M059J (cell line): ENCODE measurements at places on chromosomes 11 and 22.

DNA sequence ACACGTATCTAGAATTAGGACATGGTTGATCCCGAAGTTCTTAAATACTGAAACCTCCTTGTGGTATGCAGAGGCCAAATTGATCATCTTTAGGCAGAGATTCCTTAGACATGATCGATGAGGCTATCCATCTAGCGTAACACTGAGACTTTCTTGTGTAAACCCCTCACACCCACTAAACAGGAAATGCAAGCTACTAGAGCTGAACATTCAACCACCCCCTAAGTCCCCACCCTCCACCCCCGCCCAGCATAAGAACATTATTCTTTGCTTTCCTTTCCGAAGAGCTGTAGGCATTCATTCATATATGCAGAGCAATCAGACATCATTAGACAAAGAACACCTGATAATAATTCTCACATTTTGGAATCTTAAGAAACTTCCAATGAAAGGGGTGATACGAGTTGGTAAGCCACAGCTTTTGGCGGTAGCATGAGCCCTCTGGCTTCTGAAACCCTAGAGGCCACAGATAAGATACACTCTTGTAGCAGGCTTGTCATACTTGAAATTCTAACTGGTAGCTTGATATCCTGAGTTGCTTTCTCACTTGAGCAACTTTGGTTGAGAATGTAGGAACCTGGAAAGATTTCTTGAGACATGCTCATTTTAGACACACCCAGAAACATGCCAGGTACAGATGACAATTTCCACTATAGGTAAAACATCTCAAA lies 42.2 kb downstream of the FLI1 start:
- DNase-seq, result no peak

- peak; percentile 48 for DNase-seq
These were observed 3.4 kb downstream of the OR10V1 start for GRCh38 chr11:59710136-59710847.

DNA sequence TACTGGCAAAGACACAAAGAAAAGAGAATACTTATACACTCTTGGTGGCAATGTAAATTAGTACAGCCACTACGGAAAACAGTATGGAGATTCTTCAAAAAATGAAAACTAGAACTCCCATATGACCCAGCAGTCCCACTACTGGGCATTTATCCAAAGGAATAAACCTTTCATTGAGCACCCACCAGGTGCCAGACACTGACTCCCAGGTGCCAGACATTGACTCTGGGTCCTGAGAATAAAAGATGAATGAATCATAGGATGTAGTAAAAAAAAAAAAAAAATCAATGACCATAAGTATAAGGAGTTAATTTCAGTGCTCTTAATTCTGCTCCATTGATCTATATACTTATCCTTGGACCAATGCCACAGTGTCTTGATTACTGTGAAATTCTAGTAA lies 28.2 kb downstream of the HEPHL1 start:
- DNase-seq, result no peak

DNA sequence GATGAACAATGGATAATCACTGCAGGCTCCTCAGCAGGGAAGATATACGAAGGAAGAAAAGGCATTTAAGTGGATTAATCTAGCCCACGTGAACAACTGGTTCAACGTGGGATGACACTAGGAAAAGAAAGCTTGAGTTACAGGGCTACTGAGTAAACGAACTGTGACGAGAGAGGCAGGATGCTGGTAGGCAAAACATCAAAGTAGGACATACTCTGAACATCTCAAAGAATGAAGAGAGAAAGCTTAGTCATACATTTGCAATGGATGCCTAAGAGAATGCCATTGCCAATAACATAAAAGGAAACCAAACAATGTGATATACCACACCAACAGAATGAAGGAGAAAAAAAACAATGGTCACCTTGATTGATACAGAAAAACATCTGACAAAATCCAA lies 12.9 kb downstream of the USP28 start:
- DNase-seq, result no peak

DNA sequence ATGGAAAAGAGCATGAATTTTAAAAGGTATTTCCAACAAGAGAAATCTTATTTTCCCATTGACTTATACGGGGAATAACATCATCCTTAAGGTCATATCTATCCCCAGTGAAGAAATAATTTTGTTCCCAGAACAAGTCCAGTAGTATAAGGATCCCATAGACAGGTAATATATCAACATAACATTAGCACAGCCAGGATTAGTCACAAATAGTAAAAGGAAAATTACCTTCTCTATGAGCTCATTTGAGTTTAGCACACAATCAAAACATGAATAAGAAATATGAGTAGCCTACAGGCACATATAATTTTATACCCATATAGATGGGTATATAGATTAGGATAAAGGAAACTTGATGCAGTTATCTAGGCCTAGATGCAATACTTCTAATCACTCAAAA lies 2.8 kb upstream of the OR52K1 start:
- DNase-seq, result no peak

DNA sequence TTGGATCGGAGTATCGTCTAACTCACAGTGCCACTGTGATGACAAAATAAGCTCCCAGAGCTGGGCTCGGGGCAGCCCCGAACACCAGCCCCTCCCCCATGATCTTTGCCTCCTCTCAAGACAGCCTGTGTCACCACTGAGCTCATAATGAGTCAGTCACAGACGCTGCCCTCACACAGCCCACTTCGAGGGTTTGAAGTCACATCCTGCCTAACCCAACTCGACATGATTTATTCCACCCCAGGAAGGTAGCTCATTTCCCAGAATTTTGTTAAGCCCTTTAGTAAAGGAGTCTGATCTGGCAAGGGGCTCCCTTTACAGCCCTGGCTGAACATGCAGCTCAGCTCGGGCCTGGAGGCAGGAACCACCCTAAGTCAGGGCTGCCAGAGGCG lies 22.8 kb downstream of the MYH9 start:
- peak; percentile 98 for DNase-seq

DNA sequence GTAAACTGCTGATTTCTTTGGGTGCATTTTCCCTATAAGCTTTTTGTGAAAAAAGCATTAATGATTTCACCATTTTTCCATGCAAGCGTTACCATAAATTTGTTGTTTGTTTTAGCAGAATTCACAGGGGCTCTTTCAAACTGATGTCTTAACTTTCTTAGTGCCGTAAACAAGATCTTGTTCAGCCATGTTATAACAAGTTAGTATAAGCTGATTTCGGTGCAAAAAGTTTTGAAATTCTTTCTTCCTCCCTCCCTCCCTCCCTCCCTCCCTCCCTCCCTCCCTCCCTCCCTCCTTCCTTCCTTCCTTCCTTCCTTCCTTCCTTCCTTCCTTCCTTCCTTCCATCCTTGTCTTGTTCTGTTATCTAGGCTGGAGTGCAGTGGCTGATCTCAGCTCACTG lies 71.7 kb upstream of the CHORDC1 start:
- no peak for DNase-seq

GRCh38 chr11:67433536-67434394 lies 3.7 kb downstream of the PTPRCAP start:
- DNase-seq, result peak; percentile 33
